ENCODE measurements at places on chromosomes 6 and 20.

DNA sequence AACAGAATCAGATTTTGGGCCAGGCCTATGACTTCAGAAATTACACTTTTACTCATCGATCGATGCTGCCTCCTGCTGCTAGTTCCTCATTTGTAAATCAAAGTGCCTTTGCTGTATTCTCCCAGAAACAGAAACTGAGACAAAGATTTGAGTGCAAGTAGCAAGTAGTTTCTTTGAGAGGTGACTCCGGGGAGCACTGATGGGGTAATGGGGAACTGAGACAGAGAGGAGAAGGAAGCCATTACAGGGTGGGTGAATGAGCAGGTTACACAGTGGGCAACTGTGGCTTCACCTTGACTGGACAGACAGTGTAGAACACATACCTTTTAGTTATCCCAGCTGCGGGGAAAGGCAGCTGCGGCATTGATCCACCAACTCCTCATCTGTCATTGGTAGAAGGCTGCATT is 9.7 kb upstream of the CD40 start:
- DNase-seq, result no peak

- no peak for DNase-seq
These were observed 83.7 kb downstream of the MYLK4 start for GRCh38 chr6:2666906-2667575.

DNA sequence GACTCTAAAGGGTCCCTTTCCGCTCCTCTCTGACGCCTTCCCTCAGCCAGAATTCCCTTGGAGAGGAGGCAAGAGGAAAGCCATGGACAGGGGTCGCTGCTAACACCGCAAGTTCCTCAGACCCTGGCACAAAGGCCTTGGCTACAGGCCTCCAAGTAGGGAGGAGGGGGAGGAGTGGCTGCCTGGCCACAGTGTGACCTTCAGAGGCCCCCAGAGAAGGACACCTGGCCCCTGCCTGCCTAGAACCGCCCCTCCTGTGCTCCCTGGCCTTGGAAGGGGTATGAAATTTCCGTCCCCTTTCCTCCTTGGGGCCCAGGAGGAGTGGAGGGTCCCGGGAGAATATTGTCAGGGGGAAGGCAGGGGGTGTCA is 2.7 kb downstream of the VEGFA start:
- peak; percentile 74 for DNase-seq

DNA sequence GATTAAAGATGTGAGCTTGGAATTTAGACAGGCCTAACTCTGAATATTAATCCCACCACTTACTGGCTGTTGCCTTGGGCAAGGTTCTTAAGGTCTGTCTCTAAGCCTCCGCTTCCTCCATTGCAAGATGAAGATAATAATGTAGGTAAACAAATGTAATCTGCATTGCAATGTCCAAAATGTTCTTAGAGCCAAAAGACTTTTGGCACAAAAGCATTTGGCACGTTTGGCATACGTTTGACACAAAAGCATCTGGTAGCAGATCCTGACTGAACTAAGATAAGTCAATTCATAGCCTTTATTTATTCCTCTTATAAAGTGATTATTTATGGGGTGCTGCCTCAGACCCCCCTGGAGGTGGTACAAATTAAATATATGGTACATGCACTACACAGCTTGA is 229.9 kb upstream of the STXBP5 start:
- DNase-seq, result peak; percentile 88

DNA sequence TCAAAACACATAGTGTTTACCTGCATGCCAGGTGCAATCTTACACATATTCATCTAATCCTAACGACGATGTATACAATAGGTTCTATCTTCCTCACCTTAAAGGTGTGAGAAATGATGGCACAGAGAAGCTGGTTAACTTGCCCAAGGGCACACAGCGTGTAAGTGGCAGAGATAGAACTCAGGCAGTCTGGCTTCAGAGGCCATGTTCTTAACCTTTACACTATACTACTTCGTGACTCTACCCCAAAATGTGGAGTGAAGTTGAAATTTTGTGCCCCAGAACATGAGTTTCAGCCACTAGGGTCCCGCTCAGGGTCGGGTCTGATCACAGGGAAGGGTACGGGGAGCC is 584 bp downstream of the VPS52 start:
- DNase-seq, result peak; percentile 74

DNA sequence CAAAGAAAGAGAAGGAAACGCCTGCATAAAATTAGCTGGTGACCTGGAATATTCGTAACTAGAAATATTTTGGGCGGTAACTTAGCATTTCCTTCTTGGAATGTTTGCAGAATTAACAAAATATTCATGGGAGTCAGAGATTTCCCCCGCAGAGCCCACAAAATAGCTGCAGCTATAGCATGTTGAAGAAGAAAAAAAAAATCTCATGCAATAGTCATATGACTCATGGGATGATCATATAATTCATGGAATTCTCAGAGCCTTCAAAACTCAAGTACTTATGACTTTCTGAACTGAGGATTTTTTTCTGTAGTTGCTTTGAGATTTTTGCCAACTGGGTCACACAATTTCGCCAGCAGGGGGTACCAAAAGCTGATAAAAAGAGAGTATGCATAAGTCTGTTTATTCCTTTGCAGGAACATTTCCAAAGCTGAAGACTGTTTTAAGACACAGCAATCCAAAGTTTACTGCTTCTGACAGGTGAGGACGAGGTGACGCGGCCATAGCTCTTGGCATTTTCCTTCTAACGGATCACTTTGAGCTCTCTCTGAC is 586.0 kb upstream of the CHD6 start:
- peak; percentile 66 for DNase-seq

DNA sequence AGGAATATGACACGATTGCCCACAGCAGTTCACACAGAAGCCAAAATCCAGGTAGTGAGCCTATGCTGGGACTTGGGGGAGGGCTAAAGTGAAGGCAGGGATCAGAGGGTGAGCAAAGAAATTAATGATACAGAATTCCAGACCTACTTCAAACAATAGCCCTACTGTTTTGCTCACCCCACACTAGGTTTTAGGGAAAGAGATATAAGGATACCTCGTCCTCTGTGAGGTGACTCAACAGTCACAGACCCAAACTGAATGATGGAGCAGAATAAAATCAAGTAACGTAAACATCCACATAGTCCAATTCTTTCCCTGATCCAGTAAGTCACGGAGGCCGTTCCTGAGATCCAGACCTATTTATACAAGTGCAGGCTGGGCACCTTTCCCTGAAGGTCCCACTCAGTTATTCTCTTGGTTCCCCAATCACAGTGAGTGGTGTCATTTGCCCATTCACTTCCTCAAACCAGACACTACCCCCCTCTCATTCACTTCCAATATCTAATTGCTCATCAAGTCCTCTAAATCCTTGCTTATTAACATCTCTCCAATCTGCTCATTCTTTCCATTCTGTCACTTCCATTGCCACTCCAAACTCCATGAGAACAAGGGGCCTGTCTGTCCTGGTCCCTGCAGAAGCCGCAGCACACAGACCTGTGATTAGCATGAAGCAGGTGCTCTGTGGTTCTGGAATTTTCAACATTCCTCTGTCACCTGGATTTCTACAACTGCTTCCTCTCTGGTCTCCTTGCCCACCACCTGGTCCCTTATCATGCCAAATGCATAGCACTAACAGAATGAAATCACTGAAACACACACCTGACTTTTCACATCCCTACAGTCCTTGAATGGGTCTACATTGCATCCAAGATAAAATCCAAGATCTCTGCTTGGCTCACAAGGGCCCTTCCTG is 55.9 kb downstream of the ATXN1 start:
- DNase-seq, result no peak

DNA sequence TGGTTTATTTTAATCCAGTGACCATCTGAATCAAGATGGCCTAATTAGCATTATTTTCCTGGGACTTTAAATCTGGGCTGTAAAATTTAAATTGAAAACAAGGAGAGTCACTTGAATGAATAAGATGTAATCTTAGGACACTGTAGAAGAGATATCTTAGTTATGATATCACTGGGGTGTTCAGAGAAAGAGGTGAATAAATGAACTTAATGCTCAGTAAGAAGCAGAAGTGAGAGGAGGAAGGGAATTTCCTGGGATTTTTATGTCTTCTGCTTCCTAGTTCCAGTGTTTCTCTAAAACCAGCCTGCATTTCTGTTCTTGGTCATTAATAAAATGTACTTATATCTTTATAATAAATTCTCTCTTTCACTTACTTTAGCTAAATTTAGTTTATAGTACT is 136.8 kb upstream of the PTPRK start:
- DNase-seq, result no peak

- DNase-seq, result peak; percentile 95
These were observed at the start of gene LPIN3 for GRCh38 chr20:41340327-41341055. Gene LPIN3 (plus strand): TSS chr20:41340821. CDS start chr20:41345804, 4,983 bp downstream.

DNA sequence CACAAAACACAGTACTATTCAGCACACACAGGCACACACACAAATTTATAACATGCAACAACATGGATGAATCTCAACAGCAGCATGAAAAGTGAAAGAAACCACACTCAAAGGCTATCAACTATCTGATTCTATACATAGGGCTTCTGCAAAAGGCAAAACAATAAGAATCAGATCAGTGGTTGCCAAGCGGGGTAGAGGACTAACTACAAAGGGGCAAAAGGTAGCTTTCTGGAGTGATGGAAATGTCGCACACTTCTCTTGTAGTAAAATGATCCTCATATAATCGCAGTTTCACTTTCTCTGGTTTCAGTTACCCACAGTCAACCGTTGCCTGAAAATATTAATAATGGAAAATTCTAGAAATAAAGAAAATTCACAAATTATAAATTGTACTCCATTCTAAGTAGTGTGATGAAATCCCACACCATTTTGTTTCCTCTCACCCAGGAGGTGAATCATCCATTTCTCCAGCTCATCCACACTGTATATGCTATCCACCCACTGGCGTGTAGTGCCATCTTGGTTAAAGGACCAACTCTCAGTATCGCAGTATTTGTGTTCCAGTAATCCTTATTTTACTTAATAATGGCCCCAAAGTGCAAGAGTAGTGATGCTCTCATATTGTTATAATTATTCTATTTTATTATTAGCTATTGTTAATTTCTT is 12.8 kb upstream of the PLN start:
- no peak for DNase-seq

GRCh38 chr20:44066645-44067606 is 120.1 kb downstream of the JPH2 start:
- DNase-seq, result no peak

DNA sequence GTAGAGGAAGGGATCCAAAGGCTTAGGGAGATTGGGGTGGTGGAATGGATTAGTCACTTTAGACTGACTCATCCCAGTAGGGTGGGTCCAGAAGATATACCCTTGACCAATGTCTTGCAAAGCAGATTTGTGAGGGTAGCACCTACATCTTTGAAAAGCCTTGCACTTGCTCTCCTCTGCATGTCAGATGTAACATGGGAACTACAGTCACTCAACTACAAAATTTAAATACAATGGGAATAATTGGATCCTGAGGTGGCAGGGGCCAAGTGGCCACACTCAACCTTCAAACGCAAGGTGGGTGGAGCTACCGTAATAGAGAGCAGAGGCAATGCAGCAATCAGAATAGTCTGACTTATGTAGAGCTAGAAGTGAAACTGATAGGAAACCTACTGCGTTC is 71.2 kb downstream of the ME1 start:
- DNase-seq, result no peak

- no peak for DNase-seq
These were observed 19.8 kb downstream of the NEDD9 start for GRCh38 chr6:11212664-11213063.

DNA sequence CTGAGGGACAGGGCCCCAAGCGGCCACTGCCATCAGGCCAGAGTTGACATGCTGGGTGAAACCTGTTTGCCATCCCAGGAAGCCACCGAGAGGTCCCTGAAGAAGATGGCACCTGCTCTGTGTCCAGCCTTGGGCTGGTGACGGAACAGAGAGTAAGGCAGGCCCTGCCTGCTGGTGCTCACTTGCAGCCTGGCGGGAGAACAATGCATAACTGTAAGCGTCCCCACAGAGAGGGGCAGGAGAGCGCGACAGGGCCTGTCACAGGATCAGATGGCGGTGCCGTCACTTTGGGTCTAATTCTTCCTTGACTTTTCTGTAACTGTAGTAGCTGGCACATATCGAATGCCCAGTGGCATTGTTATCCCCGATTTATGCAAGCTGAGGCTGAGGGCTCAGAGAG is 29.0 kb upstream of the VSTM2L start:
- DNase-seq, result no peak

GRCh38 chr6:12270551-12271230 is 19.5 kb upstream of the EDN1 start:
- DNase-seq, result no peak

DNA sequence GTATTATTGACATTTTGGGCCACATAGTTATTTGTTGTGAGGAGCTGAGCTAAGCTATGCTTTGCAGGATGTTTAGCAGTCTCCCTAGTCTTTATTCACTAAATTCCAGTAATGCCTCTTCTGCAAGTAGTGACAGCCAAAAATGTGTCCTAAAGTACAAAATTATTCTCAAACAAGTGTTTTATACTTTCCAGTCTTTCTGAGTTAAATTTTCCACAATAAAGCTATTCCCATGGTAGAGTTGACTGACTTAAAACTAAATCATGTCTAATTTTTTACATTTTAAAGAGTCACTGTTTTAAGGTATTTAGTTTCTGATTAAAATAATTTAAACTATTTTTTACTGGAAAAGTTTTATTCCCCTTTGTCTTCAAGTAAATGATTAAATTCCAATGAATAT is 717.8 kb upstream of the HS3ST5 start:
- no peak for DNase-seq

DNA sequence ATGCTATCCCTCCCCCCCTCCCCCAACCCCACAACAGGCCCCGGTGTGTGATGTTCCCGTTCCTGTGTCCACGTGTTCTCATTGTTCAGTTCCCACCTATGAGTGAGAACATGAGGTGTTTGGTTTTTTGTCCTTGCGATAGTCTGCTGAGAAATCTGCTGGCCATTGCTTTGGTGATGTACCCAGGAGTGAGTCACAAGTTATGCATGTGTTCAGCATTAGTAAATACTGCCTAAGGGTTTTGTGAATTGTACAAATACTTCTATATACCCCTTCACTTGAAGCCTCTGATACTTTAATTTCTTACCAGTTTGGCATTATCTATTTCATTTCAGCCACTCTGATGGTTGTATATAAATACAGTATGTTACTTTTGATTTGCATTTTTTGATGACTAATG is 711.3 kb upstream of the GJE1 start:
- DNase-seq, result no peak

DNA sequence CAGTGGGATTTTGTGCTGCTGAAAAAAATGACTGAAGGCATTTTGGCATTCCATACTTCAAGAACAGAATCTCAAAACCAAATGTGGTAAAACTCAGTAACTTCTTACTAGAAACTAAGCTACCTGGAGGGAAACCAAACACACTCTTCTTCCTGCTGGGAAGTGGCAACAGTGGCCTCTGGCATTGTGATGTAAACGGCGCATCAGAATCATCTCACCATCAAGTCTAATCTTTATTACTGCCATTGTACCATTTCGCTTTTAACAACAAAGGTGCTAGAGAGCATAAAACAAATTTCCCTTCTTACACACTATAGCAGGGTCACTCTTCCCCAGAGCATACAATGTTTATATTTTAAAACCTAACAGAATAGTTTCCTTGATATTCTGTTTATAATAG is 101.6 kb upstream of the CEP162 start:
- peak; percentile 0 for DNase-seq

- peak; percentile 40 for DNase-seq
These were observed 87.8 kb upstream of the HS3ST5 start for GRCh38 chr6:114430534-114431124.

GRCh38 chr6:118740372-118740771 is 89.0 kb upstream of the CEP85L start:
- no peak for DNase-seq

GRCh38 chr6:129329678-129330077 is 380.3 kb downstream of the ARHGAP18 start:
- peak; percentile 15 for DNase-seq
